Left ventricle myocardium superior (tissue), 1 donor: ENCODE measurements at places on chromosomes 16 and 17.
A peak's percentile ranks its signal among the peaks of the same experiment; 100 is the strongest.

DNA sequence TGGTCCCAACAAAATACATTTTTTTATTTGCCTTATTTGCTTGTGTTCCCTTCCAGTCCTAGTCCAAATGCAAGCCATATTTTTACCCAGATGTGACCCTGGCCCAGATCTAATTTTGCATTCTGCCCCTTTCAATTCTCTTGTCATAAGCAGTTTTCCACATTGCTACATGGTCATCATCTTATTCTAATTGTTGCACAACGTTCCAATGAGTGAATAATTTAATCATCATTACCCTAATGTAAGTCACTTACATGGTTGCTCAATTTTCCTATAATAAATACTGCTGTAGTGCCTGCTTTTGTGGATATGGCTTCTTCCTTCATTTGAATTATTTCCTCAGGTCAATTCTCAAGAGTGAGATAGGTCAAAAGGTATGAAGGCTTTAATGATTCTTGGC, 12.8 kb downstream of the RSAD1 start:
- DNase-seq, result no peak

GRCh38 chr17:49021768-49022103, 24.6 kb downstream of the IGF2BP1 start:
- no peak for DNase-seq

DNA sequence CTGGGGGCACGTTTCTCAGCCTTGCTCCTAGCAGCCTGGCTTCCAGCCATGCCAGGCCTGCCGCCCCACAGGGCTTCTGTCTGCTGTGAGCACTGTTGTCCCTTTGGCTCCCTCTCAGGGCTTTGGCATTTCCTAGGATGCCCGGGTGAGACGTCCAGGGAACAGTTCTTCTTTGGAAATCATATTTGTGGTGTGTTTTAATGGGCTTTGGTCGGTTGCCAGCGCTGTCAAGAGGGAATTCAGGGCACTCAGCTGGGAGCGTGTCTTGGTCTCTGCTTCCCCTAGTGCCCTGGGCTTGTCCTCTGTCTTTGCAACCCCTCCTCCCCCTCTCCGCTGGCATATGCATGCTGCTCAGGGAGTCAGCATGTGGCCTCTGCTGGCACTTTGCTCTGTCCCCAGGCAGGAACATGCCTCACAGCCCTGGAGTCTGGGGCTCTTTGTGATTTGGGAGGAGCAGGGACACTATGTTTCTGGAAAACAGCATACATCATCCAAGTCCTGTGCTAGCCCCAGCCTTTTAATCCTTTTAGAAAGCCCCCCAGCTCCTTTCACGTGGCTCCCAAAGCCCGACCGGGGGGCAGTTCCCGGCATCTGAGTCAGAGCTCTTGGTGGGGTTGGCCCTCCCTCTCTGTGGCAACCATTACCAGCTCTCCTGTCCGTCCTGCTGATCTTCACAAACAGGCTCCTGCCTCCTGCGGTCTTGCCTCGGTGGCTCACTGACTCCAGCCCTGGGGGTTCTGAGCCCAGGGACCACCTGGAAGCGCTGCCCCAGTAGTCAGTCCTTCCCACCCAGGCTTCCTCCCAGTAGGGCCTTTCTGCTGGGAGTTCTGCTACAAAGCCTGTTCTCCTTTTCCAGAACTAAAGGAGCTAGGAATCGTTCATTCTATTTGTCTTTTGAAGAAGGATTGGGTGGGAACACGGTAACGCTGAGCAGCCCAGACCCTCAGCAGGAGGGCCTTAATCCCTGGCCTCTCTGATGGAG, 26.7 kb downstream of the SAP30BP start:
- DNase-seq, result peak; percentile 87

GRCh38 chr17:47635734-47636133, 14.0 kb upstream of the KPNB1 start:
- DNase-seq, result no peak

- DNase-seq, result no peak
These were observed 52.8 kb downstream of the CLEC19A start for GRCh38 chr16:19338335-19338734.

DNA sequence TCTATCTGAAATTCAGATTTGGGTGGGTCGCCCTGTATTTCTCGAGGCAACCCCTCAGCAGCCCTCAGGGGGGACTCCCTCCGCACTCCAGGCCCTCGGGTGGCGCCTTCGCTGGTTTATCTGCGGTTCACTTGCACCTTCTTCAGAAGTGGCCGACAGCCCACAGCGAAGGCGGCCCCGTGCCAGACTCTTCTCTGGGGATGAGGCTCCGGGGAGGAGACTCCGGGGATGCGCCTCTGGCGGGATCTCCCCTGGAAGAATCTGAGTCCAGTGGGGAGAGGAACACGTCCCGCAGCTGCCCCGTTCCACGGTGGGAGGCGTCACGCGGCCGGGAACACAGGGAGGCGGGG, 63.9 kb upstream of the DNAJA2 start:
- no peak for DNase-seq
